Hypothalamus (tissue), 51 donors: ENCODE measurements at places on chromosomes 5 and 9.

DNA sequence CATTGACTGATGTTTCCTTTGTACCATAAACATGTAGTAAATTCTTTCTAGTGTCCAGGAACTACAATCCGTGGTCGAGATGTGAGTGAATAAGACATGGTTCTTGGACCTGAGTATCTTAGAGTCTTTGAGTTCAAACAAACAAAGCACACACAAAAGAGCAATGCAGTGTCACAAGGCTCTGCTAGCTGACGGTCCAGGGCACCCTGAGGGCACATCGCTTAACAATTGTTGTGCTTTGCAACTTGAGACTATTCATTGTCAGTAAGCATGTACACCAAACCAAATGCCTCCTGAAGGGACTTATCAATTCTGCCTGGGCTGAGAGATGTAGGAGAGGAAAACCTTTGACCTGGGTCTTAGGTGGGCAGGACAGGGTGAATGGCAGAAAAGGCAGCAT is 84.8 kb downstream of the CAMK4 start:
- DNase-seq = no peak

GRCh38 chr5:6826756-6827155 is 113.5 kb downstream of the TENT4A start:
- no peak for DNase-seq

- DNase-seq = no peak
Measured at GRCh38 chr9:78777747-78778146, 480.8 kb downstream of the PSAT1 start.

GRCh38 chr9:132947756-132948155 is 3.3 kb upstream of the TSC1 start:
- no peak for DNase-seq

- DNase-seq = peak; percentile 95
Measured at GRCh38 chr9:129626079-129626624, at the start of gene NTMT1. Gene NTMT1 (plus strand): TSS chr9:129626163. CDS start chr9:129632704, 6,541 bp downstream.
